Pancreas (tissue), 10 donors: ENCODE measurements at places on chromosomes 7 and 10.

GRCh38 chr10:69759641-69760040 lies 42.1 kb upstream of the COL13A1 start:
- no peak for DNase-seq

- DNase-seq, result no peak
Observed at GRCh38 chr7:80890426-80891258, 28.2 kb downstream of the SEMA3C start.

GRCh38 chr7:29009947-29010346 lies 51.8 kb upstream of the TRIL start:
- no peak for DNase-seq

DNA sequence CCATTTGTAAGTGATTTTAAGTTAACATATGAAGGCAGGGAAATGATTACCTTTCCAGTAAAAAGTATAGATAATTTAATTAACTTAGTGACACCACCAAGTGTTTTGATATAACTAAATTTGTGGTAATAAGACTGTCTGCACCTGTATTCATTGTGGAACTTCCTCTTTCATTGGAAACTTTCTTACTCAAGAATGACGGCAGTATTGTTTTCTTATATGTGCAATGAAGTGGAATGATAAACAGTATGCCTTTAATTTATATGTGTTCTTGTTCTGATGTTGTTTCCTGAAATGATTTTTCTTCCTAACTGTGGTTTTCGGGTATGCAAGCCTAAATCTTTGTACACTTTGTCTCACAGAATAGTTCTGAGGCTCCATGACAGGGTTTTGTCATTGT lies 46.4 kb downstream of the CASD1 start:
- DNase-seq, result no peak

DNA sequence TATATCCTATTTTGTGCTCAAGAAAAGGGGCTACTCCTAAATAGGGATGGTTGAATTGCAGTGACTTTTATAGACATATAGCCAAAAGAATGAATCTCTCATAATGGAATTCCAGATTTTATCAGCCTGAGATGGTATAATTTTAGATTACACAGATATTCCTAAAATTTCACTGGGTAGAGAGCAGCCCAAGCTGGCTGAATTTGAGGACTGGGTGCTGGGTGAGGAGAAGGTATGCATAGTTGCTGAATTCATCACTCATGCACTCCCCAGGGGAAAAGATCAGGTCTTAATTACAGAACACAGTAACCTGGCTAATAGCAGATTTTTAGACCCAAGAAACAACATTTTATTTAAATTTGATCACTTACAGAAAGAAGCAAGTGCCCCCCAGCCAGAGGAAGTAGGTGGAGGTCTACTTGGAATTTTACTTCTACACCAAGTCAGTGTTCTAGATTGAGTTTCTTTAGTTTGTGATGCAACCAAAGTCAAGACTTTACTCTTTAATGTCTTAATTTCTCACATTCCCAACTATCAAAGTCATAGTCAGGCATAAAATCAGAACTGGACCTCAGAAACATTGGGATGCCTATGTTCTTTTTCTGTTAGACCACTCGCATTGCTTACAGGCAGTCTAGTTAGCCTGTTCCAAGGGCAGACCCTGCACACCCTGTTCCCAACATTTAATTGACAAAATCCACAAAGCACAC lies 337.4 kb upstream of the PODXL start:
- DNase-seq, result no peak

- DNase-seq, result no peak
Observed at GRCh38 chr10:23375366-23375765, 30.8 kb upstream of the C10orf67 start.

DNA sequence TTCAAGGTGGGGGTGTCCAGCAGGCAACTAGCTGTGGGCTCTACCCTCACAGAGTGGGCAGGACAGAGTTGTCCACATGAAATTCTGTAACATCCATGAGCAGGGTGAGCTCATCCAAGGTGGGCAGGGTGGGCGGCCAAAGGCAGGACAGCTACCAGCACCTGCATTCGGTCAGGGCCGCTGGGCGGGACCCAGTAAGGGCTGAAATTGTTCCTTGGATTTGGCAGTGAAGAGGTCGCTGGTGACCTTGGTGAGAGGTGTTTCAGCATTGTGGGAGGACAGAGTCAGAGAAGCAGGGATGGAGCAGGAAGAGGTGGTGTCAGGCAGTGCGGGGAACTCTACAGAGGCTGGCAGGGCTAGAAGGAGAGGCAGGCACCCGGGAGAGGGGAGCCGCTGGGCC lies 23.9 kb downstream of the ADCYAP1R1 start:
- no peak for DNase-seq

- no peak for DNase-seq
Observed at GRCh38 chr7:128170461-128170860, 70.6 kb upstream of the LEP start.

DNA sequence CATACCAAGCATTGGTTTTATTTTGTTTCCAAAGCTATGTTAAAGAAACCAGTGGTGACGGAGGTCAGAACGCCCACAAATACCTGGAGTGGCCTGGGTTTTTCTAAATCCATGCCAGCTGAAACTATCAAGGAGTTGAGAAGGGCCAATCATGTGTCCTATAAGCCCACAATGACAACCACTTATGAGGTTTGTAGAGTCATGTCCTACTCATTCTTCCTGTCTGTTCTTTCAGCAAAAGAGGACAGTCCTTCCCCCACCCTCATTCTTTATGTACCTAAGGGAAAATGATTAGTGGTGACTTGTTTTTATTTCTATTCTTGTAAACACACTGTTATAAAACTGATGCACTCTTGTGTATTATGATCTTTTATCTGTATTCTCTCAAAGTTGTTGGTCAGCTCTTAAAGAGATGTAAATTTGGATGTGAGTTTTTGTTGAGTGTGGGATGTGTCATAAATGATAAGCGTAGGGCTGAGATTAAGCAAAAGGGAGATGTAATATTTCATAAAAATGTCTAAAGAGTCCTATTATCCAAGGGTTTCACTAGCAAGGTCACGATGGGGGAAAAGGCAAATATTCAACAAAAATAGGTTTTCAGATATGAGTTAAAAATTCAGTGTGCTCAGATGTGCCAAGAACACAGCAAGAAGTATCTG lies 294.4 kb downstream of the BICC1 start:
- no peak for DNase-seq

- no peak for DNase-seq
Observed at GRCh38 chr7:137992104-137992549, 9.8 kb downstream of the CREB3L2 start.

- DNase-seq, result no peak
Observed at GRCh38 chr10:61318429-61318828, 134.8 kb downstream of the TMEM26 start.

DNA sequence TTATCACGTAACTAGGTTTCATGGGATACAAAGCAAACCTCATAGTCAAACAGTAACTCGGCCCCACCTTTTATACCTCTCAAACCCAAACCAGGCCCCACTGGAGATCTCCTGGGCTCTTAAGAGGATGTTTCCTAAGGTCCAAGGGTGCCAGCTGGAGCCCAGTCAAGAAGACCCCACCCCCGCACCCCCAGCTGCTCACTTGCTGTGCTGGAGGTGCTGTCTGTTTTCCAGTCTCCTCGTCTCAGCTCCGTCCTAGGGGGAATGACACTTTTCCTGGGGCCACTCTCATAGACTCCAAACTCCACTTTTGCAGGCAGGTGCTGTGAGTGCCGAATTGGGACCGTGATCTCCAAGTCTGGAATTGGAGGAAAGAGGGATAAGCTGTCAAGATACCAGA lies 22.7 kb upstream of the TM9SF3 start:
- no peak for DNase-seq

DNA sequence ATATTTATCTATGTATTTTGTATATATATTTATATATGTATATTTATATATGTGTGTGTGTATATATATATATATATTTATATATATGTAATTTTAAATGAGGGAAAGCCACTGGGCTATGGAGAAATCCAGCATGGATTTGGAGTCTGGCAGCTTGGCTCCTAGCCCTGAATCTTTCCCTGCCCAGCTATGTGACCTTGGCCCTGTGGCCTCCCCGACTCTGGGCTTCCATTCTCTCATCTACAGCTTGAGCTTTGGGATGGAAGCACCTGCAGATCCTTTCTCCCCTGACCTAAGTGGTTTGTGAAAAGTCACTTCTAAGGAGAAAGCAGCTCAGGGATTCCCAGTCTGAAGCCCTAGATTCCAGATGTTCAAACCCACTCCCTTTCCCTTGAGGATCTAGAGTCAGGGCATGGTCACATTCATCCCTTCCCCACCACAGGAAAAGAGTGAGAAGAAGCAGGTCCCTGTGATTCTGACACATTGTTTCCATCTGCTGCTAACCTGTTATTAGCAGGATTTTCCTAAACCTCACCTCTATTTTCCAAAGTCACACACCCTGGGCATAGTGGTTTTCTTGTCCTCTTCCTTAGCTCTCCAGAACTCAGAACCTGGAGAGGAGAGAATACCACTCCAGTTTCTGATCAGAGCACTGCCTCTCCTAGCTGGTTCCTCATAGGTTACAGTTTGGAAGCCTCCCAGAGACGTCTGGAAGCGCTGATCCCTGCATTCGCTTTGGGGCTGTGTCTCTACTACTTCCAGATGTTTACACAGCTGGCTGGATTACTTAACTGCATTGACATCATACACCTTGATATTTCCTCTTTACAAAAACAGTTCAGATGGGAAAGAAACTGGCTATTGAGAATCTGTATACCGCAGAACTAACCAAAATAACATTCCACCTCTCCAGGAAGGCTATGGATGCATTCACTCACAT lies 327.5 kb upstream of the ZMIZ1 start:
- DNase-seq, result peak; percentile 49

DNA sequence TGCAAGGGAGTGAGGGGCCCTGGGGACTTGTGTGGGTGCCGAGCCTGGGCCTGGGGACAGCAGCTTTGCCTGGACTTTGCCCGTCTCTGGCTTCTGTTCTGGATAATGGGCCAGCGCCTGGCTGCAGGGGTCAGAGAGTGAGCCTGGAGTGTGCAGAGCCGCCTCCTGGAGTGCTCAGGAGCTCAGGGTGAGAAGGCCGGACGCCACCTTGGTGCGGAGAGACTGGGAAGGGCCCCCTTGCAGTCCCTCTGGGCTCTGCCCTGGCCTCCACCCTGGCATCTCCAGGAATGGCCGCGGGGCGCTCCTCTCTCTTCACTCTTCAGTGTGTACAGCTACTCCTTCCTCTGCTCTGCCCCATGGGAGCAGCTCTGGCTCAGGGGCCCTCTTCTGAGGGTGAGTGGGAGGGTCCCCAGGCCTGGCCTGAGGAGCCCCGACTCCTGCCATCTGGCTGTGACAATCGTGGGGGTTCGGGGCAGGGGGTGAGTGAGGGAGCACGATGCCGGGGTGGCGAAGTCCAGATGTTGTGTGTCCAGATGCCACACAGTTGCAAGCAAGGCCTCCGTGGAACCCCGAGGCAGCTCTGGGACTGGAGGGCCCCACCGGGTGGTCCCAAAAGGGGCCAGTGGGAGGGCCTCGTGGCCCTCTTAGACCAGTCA lies 187.1 kb downstream of the DNAJB6 start:
- peak; percentile 58 for DNase-seq

GRCh38 chr10:73099141-73099540 lies 2.5 kb upstream of the P4HA1 start:
- DNase-seq, result no peak

GRCh38 chr7:78985509-78985908 lies 468.0 kb downstream of the MAGI2 start:
- no peak for DNase-seq

- DNase-seq, result no peak
Observed at GRCh38 chr10:89162596-89162995, 44.5 kb downstream of the CH25H start.

- no peak for DNase-seq
Observed at GRCh38 chr7:28990200-28990960, 32.2 kb upstream of the TRIL start.

DNA sequence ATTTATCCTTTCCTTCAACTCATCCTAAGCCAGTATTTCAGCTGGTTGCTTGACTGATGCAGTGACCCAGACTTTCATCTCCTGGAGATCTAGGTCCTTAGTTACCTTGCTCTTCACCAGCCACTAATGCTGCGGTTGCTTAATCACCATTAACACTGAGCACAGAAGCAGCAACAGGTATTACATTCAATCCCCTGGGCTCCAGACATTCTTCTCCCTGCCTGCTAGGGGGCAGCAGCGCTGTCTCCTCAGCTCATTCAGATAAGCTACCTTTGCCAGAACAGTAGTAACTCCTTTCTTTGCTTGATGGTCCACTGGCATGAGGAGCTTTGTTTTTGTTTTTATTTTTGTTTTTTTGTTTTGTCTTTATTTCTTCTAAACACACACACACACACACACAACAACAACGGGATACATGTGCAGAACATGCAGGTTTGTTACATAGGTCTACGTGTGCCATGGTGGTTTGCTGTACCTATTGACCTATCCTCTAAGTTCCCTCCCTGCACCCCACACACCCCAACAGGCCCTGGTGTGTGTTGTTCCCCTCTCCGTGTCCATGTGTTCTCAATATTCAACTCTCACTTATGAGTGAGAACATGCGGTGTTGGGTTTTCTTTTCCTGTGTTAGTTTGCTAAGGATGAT lies 1043.2 kb upstream of the C7orf33 start:
- peak; percentile 15 for DNase-seq

DNA sequence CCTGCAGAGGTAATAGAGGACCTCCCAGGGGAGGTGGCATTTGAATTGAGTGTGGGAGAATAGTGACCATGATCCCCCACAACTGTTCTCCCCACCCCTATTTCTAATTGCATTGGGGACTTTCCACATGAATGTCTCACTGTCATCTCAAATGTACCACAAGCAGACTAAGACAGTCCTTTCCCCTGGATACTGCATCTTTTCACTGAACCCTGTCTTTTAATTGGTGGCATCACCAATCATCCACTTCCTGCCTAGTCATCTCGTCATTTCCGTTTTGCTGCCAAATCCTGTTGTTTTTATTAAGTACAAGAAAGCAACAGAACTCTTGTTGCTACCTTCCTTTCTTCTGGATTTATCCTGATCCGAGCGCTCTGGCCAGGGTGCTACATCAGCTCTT lies 120.3 kb downstream of the NRP1 start:
- no peak for DNase-seq

DNA sequence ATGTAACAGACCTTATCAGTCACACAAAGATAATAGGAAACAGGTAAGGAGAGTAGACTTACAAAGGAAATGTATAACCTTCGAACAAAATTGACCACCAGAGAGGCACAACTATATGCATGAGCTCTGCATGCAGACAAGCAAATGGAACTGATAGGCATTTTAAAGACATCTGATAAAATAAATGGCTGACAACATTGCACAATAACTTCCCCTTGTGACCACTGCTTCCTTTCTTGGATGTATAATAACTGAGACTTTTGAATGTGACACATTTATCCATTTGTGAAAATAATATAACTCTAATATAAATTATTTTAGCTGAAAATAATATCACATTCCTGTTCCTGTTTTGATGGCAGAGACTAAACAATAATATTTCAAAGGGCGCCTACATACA lies 654.2 kb upstream of the STEAP1 start:
- DNase-seq, result no peak

GRCh38 chr10:23013581-23014335 lies 81.6 kb upstream of the MSRB2 start:
- no peak for DNase-seq

DNA sequence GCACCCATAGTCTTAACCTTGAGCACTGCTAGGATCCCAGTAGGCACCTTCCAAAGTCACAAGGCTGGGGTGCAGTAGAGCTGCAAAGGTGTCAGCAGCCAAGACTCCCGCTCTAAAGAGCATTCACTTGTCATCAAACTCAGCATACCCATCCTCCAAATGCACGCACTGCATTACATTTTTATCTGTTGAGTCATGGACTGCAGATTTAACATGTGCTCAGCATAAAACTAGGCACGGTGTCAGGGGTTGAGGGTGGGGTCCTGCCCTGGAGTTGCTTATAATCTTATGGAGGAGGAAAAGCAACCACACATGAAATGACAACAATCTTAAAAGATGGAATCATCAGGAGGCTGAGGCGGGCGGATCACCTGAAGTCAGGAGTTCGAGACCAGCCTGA lies 102.6 kb downstream of the PARP12 start:
- no peak for DNase-seq
